ENCODE measurements at places on chromosomes 3 and 15.

DNA sequence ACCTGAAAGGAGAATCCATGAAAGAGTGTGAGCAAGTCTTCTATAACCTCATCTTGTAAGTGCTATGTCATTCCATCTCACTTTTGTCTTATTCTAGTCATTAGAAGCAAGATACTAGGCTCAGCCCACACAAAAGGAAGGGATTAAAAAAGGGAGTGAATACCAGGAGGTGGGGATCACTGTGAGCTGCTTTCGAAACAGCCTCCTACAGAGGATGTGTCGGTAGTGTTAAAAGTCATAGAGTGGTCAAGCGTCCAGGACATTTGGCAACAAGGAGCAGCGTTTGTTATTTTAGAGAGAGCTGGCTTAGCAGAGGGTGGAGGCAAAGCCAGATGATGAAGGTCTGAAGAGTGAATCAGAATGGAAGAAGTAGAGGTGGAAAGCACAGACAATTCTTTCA, 11.7 kb upstream of the ZNF148 start:
- DNase-seq, result no peak

DNA sequence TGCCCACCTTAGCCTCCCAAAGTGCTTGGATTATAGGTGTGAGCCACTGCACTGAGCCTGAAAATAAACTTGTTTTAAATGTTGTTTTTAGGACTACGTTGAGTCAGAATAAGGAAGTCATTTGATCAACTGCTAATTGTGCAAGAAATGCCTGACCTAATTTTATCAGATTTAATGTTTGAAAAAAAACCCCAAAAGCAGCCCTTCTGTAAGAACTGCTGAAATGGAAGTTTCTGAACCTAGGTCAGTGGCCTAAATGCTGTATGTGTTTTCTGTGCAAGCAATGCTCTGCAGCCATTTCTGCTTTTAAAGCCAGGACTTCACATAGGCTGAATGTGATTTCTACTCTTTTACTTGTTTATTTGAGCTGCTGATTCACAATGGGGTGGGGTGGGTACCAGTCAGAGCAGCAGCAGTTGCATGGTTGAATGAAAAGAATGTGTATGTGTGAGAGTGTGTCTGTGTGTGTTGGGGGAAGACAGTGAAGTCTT, 6.6 kb downstream of the GPX1 start:
- no peak for DNase-seq

DNA sequence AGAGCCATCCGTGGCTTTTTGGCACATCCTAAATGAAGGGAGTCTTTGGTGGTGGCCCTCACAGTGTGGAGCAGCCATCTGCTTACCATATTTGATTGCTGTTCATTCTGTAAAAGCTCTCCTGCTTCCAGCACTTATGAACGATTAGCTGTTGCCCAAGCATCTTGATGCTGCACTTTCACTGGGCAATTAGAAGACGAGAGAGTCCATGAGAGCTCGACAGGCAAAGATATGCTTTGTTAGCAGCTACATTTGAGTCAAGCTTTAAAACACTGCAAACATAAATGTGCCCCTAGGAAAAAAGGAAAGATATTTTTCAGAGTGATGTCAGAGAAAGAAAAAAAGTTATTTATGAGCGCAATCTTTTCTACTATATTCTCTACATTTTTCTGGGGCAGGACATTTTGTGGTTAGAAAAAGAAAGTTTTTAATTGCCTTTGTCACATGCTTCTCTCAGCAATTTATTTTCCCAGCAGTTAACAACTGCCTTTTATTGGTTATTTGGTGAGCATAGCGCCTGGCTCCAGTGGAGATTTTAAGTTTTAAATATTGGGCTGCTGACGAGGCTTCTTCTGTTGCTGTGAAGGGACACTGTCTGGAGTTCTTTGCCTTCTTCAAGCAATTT, 468.4 kb downstream of the C3orf38 start:
- DNase-seq, result no peak

DNA sequence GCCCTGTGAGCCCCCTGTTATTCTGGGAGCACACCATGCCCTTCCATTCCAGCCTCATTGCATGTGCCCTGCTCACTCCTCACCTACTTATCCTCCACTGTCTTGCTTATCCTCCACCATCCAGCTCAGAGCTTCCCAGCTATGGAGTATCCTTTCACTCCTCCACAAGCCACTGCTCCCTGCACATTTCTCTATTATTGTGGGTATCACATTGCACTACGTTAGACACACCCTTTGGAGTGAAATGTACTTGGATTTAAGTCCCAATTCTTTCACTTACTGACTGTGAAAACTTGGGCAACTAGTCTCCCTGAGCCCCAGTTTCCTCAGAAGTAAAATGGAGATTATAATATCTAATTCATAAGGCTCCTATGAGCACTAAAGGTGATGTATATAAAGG, 4.3 kb downstream of the MASP1 start:
- DNase-seq, result no peak

- no peak for DNase-seq
These were observed 8.3 kb downstream of the ISLR2 start for GRCh38 chr15:74138642-74139041.

DNA sequence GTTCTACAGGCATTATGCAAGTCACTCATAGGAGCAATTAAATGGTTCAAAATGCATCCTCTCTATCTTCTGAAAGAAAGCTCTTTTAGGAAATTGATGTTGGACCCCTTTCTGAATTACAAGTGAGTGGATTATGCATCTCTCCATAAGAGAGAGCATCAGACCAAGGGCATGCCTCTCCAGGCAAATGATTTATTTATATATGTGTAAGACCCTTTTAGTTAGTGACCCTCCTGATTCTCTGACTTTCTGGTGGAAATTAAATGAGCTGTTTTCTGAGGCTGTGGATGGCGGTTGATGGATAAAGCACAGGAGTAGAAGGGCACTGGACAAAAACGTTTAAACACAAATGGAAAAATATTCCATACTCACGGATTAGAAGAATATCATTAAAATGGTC, 62.6 kb downstream of the CADPS start:
- DNase-seq, result no peak

GRCh38 chr3:108472001-108472591, 38.3 kb downstream of the MYH15 start:
- no peak for DNase-seq

- no peak for DNase-seq
These were observed 40.9 kb downstream of the IRAK2 start for GRCh38 chr3:10205451-10206165.

GRCh38 chr15:60922736-60923135, 306.4 kb downstream of the RORA start:
- no peak for DNase-seq

DNA sequence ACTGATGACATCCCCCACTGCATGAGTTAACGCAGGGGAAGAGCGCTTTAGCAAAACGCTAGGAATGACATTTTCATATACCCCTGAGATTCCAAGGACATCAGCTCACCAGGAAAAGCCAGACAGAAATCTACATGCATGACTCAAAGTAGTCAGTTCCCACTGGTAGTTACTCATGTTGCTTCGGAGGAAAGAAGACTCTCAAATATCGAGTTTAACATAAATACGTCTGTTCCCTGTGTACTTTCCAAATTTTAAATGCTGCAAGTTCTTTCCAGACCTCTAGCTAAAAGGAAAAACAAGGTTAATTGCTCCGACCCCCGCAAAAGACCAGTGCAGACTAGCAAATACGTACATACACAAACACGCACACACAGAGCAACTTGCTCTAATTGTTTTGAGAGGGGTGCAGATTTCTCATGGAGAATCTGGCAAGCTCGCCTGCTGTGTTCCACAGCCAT, 115.4 kb upstream of the PRICKLE2 start:
- DNase-seq, result no peak

GRCh38 chr15:98292442-98293240, 332.1 kb downstream of the ARRDC4 start:
- peak; percentile 81 for DNase-seq

- DNase-seq, result no peak
These were observed 38.2 kb downstream of the B3GALNT1 start for GRCh38 chr3:161066930-161067329.

- DNase-seq, result no peak
These were observed 106.5 kb downstream of the ECT2 start for GRCh38 chr3:172856795-172857742.

GRCh38 chr15:89693696-89694095, 3.1 kb downstream of the WDR93 start:
- DNase-seq, result no peak

GRCh38 chr3:64213962-64214379, 11.3 kb downstream of the PRICKLE2 start:
- no peak for DNase-seq

DNA sequence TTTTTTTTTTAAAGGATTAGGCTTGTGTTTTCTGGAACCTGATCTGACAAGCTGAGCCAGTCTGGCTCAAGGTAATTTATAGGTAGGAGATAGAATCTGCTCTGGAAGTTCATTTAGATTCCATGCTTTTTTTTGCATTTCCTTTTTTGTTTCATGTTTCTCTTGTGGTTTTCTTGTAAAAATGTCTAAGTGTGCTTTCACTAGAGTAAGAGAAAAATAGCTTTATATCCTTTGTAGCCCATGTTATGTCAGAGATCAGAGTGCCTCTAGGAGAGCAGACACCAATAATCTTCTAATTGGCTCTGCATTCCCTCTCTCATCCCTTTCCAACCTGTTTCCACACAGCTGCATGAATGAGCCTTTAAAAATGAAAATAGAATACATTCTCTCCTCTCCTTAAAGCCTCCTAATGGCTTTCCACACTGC, 389.8 kb upstream of the KCNMB2 start:
- no peak for DNase-seq

DNA sequence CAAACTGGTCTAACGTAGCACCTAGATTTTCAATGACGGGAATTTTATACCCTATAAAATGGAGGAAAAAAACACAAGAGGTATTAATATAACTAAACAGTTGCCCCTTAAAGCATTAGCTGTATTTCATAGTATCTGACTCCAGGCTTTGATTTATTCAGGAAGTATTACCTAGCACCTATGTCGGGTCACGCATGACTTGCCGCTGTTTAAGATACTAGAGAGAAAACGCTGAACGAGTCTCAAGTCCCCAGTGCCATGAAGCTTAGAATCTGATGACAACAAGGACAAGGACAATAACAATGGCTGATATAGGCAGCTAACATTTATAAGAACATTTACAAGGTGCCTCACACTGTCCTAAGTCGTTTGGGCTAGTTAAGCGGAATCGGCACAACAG, 1.9 kb downstream of the SNRPA1 start:
- no peak for DNase-seq

DNA sequence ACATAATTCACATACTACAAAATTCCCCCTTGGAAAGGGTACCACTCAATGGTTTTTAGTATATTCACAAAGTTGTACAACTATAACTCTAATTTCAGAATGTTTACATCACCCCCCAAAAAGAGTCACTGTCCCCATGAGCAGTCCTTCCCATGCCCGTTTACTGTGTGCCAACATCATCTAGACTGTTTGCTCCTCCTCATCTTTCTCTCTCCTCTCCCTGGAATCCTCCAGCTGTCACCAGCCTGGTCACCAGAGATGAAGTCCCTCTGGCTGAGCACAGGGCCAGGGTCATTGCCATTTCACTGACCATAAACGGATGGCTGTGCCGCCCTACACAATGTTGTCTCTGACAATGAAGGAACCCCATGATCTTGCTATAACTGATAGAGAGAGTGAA, 45.2 kb downstream of the C2CD4B start:
- DNase-seq, result no peak
